Ovary (tissue), 10 donors: ENCODE measurements at places on chromosomes 3 and 15. TPM values are rescaled to one million over a fixed set of nuclear protein-coding genes. Genes with fewer than 3 reads are reported as not detected.

PDZRN3 gene
- total RNA-seq, result 117 TPM

GRCh38 chr3:123289391-123290106 is 87.8 kb downstream of the SEC22A start:
- H3K4me1 ChIP-seq, result no peaks in the 10 kb centered on the region
- H3K4me3 ChIP-seq, result no peak overlapping the region
- no peak overlapping the region for H3K27ac ChIP-seq
- DNase-seq, result no peak

CHRFAM7A gene
- total RNA-seq, result 3.5 TPM

VWA5B2 gene
- total RNA-seq, result 0.53 TPM

GRCh38 chr15:27842526-27842925 is 256.6 kb downstream of the OCA2 start:
- no peak for DNase-seq
- no peaks in the 10 kb centered on the region for H3K36me3 ChIP-seq
- H3K4me3 ChIP-seq, result no peak overlapping the region
- no peaks in the 10 kb centered on the region for H3K4me1 ChIP-seq

DNA sequence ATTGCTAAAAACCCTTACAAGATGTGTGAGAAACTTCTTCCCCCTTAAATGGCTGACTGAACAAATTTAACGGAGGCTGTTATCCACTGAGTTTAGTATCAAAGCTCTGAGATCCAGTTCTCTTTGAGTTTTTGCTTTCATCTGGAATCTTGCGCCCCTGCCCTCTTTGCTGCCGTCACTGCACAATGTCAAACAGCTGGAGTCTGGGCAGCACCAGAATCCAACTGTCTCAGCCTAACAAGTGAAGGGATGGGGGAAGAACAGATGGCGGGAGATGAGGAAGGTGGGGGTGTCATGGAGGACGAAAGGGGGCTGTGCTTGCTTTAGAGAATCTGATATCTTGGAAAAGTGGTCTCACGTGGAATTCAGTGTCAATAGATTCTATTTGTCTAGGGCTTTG is 7.0 kb upstream of the BOC start:
- DNase-seq, result no peak
- no peaks in the 10 kb centered on the region for H3K4me1 ChIP-seq

GRCh38 chr15:62561059-62561519 is 396.0 kb upstream of the C2CD4B start:
- no peak overlapping the region for H3K27ac ChIP-seq
- H3K27me3 ChIP-seq, result no peaks in the 10 kb centered on the region
- no peak overlapping the region for H3K4me3 ChIP-seq

CLDN16 gene
- total RNA-seq, result 0.12 TPM

GRCh38 chr3:27675287-27675686 is 46.8 kb downstream of the EOMES start:
- H3K27ac ChIP-seq, result no peak overlapping the region
- H3K4me3 ChIP-seq, result no peak overlapping the region
- DNase-seq, result no peak
- no peaks in the 10 kb centered on the region for H3K27me3 ChIP-seq
- H3K36me3 ChIP-seq, result no peaks in the 10 kb centered on the region
